Activated CD4-positive, alpha-beta T cell treated with anti-CD3 and anti-CD28 coated beads, Interleukin-2, amount 50 U/mL, for 16 hours (primary cell): ENCODE measurements at places on chromosomes 5 and 9.

- DNase-seq: no peak
These were observed 50.0 kb downstream of the DMRT2 start for GRCh38 chr9:1100201-1100600.

GRCh38 chr5:2383698-2384065, 367.8 kb downstream of the IRX2 start:
- DNase-seq: no peak

DNA sequence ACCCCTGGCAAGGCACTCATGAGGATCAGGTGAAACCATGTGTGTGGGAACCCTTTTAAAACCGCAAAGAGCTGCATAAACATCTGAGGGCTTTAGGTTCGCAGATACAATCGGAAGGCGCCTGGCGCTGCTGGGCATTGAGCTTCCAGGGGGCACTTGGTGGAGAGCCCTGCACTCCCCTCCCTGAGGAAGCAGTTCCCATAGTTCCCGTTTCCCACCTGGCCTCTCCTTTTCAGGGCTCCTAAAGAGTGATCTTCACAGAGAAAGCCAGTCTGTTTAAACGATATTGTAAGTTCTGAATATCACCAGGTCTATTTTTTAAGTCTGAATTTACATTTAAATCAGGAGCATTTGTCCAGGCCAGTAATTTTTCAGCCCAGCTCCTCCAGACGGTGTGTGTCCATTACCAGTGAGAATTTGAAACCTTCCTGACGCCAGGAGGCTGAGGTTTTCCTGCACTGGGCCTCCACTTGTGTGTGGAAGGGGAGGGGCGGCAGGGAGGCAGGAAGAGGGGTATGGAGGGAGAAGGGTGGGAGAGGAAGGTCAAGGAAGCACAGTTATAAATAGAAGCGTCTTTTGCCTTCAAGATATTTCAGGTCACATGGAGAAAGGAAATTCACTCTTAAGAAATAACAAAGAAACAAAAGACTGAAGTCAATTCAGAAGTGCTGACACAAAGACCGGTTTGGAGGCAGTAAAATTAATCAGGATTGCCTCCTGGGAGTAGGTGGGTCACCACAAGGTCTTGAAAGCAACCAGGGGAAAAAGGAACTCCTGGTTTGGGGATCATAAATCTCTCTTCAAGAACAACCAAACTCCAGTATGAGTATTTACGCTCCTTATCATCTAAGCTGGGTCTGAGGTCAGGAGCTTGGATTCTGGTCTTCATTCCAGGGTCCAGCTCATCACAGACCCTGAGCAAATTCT, 14.3 kb upstream of the MGAT1 start:
- no peak for DNase-seq

DNA sequence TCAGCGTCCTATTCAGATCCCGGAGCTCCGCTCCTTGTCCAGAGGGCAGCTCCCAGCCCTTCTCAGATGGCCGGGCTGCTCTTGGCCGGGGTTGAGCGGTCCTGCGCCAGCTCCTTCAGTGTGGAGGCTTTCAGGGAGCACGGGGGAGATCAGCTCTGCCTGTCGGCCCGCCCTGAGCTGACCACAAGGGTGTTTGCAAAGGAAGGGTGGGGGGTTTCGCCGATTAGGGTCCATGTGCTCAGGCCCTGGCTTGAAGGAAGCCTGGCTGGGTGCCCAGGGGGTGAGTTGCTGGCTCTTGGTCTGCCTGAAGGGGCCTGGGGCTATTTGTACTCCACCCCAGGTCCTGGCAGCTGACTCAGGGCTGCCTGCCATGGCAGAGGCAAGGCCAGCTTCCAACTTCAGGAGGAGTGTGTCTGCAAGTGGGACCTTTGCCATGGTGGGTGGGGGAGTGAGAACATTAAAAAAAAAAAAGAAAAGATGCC, 250.1 kb upstream of the KLF4 start:
- DNase-seq: no peak

- DNase-seq: no peak
These were observed 71.7 kb upstream of the FCN1 start for GRCh38 chr9:134989206-134990065.
